ENCODE measurements at places on chromosomes 2 and 18. TPM values are rescaled to one million over a fixed set of nuclear protein-coding genes. Genes with fewer than 3 reads are reported as not detected.

DNA sequence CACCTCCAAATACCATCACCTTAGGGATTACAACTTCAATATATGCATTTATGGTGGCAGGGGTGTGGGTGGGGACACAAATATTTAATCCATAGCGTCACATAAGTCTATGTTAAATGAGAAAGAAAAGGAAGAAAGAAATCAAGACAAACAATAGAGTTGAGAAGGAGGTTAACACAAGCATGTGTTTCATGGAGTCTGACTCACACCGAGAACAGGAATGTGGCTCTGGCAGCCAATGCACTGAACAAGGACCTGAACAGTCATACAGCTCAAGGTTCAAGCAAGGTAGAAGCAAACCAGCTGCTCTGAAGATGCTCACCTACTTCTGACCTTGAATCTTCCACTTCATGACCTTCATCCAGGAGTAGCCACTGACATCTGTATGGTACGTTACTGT, 36.2 kb upstream of the LPIN1 start:
- no peak for DNase-seq
- no peak overlapping the region for H3K4me3 ChIP-seq
- no peaks in the 10 kb centered on the region for H3K36me3 ChIP-seq

GRCh38 chr18:2412281-2412680, 159.0 kb downstream of the METTL4 start:
- no peak for DNase-seq
- H3K27ac ChIP-seq: no peak overlapping the region
- no peak overlapping the region for H3K4me3 ChIP-seq
- no peaks in the 10 kb centered on the region for H3K4me1 ChIP-seq
- H3K27me3 ChIP-seq: no peaks in the 10 kb centered on the region

DNA sequence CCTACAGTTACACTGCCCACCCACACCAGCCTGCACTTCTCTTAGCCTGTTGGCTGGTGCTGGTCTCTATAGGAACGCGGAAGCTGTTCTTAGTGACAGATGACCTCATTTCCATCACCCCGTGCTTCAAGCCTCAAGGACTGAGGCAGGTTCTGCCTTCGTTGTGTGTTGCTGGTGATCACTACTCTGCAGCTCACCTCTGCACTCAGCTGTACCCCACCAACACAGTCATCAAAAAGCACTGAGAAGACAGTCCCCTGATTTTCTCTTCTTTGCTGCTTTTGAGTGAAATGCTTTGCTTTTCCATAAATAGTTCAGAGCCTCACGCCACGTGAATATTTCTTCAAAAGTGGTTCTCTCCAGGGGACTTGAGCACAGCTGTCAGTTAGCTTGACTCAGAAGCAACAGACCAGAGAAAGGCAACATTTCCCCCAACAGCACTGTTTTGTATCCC, 225.7 kb upstream of the CCDC150 start:
- H3K27ac ChIP-seq: no peak overlapping the region
- no peaks in the 10 kb centered on the region for H3K36me3 ChIP-seq
- no peaks in the 10 kb centered on the region for H3K27me3 ChIP-seq
- DNase-seq: no peak
- no peak overlapping the region for H3K4me3 ChIP-seq

GRCh38 chr2:121698318-121698930, 38.3 kb downstream of the NIFK start:
- H3K4me1 ChIP-seq: peaks cover 54% of the 10 kb centered on the region
- H3K36me3 ChIP-seq: no peaks in the 10 kb centered on the region
- peak; percentile 15 for DNase-seq
- peak overlapping the region; percentile 0 for H3K27ac ChIP-seq
- H3K27me3 ChIP-seq: no peaks in the 10 kb centered on the region
- H3K4me3 ChIP-seq: peak overlapping the region; percentile 3

DNA sequence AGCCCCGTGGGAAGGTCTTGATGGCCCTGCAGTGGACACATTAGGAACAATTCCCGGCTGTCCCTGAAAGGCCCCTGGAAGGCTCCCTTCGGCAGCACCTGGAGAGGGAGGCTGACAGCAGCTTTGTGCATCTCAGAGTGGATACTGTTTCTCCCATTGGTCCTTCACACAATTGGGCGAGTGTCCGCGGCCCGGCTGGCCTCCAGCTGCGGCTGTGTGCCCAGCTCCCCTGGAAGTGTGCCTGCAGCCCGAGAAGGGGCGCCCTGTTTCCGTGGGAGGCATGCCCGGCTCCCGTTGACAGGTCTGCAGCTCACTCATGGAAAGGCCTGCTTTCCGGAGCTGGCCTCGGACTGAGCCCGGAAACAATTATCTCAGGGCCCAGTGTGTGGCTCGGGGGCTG, 103.7 kb downstream of the LPIN1 start:
- peaks cover 14% of the 10 kb centered on the region for H3K36me3 ChIP-seq
- H3K4me1 ChIP-seq: no peaks in the 10 kb centered on the region
- H3K27me3 ChIP-seq: peaks cover 13% of the 10 kb centered on the region

DNAJC10 gene
- 57.5 TPM for total RNA-seq

HOXD13 gene
- not detected for total RNA-seq

CD226 gene
- total RNA-seq: 81.8 TPM

Data from activated T-cell treated with anti-CD3 and anti-CD28 coated beads, Interleukin-2, amount 50 U/mL, for 72 hours (primary cell).